Stimulated activated CD4-positive, alpha-beta T cell treated with anti-CD3 and anti-CD28 coated beads, Interleukin-1b, Interleukin-23, amount 100 ng/mL, for 1 hour (primary cell): ENCODE measurements at places on chromosomes 7 and 10.

DNA sequence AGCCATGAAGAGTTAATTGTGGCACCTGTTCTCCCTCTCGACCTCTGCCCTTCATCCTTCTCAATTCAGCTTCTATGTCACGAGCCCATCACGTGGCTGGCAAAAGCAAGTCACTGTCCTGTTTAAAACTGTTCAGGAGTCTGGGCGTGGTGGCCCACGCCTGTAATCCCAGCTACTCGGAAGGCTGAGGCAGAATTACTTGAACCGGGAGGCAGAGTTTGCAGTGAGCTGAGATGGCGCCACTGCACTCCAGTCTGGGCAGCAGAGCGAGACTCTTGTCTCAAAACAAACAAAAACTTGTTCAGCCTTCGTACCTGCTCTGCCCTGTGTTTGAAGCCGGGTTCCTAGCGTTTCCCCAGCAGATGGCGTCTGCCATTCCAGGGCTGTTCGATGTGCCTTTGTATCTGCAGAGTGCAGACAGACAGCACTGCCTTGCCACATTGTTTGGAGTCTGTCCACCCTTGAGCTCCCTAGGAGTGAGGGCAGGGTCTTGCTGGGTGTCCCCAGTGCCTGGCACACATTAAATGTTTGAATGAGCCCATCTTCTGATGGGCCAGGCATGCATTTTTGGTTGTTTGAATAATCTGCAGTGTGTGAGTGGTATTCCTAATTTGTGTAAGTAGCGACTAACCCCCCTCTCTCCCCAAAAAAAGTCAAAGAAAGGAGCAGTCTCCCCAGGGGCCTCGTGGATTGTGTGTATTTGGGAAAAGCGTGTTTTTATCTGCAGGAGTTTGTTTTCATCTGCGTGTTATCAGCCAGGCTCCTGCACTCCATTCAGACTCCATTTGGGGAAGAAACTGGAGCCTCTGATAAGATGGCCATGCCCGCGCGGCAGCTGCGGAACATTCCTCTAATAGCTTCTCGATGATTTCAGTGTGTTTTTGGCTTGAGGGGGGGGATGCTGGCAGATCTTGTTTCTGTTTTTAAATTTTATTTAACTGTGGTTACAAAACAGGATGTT is 61.2 kb downstream of the DNAJB6 start:
- DNase-seq, result no peak

DNA sequence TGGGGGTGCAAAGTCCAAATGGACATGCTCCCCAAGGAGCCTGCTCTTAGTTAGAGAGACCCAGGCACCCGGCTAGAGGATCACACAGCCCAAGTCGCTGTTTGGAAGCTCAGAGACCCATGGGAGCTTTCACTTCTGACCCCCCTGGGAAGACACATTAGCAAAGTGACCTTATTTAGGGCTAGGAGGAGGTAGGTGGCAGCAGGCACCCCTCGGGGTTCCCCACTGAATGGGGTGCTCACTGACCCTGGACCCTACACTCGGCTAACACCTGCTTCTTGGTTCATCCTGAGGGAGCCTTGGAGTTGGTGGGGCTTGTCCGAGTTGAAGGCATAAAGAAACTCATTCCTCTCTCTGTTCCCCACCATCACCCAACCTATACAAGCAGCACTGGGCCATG is 27.1 kb upstream of the HABP2 start:
- DNase-seq, result no peak

DNA sequence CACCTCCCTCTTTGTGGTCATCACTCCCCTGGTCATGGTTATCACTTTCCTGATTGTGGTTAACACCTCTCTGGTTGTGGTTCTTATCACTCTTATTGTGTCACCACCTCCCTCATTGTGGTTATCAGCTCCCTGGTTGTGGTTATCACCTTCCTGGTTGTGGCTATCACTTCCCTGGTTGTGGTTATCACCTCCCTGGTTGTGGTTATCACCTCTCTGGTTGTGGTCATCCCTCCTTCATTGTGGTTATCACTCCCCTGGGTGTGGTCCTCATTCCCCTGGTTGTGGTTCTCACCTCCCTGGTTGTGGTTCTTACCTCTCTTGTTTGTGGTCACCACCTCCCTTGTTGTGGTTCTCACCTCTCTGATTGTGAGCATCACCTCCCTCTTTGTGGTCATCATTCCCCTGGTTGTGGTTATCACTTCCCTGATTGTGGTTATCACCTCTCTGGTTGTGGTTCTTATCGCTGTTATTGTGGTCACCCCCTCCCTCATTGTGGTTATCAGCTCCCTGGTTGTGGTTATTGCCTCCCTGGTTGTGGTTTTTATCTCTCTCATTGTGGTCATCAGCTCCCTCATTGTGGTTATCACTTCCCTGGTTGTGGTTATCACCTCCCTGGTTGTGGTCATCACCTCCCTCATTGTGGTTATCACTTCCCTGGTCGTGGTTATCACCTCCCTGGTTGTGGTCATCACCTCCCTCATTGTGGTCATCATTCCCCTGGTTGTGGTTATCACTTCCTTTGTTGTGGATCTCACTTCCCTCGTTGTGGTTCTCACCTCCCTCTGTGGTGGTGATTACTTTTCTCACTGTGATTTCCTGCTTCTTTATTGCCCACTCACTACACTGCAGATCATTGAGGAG is 106.7 kb downstream of the GPR26 start:
- no peak for DNase-seq

GRCh38 chr7:155731380-155731779 is 80.9 kb downstream of the SHH start:
- no peak for DNase-seq

DNA sequence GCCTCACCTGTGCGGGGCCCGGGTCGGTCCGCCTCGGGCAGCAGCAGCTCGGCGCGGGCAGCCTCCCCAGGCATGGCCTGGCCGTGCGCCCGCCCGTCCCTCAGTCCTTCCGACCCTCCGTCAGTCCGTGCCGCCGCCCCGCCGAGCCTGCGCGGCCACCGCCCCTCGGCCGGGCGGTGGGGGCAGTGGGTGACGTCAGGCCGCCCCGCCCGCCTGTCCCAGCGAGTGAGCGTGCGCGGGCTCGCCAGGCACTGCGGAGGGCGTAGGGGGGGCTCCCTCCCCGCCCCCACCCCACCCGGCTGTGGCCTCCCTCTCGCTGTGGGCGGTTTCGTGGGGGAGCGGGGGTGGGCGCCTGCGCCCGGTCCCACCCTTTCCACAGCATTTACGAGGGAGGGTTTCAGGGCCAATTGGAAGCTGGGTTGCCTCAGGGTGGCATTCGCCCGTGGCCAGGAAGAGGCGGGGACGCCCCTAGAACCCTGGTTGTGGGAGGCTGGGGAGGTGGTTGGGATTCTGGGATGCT is at the start of gene NACAD:
NACAD (minus strand) TSS at position 149 of the 520 bp plus-strand sequence; CDS start at position 74, 75 bp downstream.
- DNase-seq, result no peak

- no peak for DNase-seq
These were observed 189.1 kb upstream of the INHBA start for GRCh38 chr7:41891950-41892349.

- DNase-seq, result no peak
These were observed 51.8 kb upstream of the FAM133B start for GRCh38 chr7:92641921-92642511.

DNA sequence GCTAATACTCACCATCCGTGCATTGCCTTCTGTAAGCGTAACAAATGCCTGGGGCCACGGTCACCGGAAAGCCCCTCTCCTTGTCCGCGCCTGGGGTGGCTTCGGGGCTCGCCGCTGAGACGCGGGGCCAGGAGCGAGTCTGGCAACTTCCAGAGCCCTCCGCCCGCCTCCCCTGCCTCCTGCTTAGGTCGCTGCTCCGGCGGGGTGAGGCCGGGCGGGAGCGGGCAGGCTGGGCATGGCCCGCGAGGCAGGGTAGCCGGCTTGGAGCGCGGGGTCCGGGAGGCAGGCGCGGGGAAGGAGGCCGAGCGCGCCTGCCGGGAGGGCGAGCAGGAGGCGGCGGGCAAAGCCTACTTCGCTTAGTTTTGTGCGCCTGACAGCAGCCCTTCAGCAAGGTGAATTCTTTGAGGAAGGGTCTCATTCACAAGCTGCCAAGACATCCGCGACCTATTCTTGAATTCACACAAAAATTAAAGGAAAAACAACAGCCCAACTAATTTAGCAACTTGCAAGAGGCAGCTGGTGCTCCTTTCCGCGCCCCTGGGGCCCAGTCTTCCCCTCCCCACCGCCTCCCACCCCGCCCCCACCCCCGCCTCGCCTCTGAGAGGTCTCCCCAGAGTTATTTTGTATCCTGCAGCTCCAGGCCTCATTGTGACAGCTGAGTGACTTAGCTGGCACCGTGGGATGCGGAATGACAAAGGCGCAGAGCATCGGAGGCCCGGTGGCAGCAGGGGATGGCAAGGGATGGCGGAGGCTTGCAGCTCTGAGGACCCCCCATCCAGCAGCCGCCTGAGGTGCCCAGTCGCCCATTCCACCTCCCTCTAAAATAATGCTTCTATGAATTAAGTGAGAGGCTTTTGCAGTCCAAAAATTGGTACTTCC is 12.8 kb upstream of the KAT6B start:
- no peak for DNase-seq

DNA sequence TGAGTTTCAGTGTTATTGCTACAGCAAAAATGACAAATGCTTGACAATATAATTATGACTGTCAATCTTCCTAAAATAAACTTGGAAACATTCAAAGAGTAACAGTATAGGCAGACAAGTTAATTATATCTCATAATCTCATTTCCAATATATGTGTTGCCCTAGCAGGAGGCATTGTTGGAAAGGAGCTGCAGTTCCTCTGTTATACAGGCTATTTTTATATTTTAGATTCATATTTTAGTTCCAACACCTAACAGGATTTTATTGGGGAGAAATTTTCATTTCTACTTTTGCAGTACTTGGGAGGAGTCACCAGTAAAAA is 19.3 kb downstream of the VOPP1 start:
- DNase-seq, result no peak

GRCh38 chr7:92448205-92448747 is 994 bp downstream of the GATAD1 start:
- no peak for DNase-seq

- DNase-seq, result no peak
These were observed 173.3 kb downstream of the SLC16A9 start for GRCh38 chr10:59536167-59537014.

- DNase-seq, result no peak
These were observed 26.3 kb downstream of the GPR141 start for GRCh38 chr7:37709631-37710509.
